ENCODE measurements at places on chromosomes 13 and 19.

DNA sequence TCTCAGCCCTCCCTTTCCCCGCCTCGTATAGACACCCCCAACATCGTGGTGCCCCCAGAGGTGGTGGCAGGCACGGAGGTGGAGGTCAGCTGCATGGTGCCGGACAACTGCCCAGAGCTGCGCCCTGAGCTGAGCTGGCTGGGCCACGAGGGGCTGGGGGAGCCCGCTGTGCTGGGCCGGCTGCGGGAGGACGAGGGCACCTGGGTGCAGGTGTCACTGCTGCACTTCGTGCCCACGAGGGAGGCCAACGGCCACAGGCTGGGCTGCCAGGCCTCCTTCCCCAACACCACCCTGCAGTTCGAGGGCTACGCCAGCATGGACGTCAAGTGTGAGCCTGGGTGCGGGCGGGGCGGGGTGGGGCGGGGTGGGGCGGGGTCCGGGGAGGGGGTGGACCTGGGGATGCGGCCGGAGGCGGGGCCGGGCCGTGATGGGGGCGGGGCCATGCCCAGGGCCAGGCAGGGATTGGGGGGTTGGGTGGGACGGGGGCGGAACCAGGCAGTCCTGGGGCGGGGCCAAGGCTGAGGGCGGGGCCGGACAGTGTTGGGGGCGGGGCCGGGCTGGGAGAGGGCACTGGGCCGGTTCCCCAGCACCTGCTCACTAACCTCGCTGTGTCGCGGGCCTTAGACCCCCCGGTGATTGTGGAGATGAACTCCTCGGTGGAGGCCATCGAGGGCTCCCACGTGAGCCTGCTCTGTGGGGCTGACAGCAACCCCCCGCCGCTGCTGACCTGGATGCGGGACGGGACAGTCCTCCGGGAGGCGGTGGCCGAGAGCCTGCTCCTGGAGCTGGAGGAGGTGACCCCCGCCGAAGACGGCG is 7.8 kb downstream of the MAG start:
- DNase-seq: no peak

GRCh38 chr19:16096280-16096855 is 15.3 kb upstream of the RAB8A start:
- DNase-seq: no peak

GRCh38 chr19:34732612-34733211 is 1.3 kb upstream of the ZNF181 start:
- DNase-seq: no peak

- DNase-seq: no peak
Observed at GRCh38 chr13:51258612-51259548, 36.7 kb downstream of the FAM124A start.

DNA sequence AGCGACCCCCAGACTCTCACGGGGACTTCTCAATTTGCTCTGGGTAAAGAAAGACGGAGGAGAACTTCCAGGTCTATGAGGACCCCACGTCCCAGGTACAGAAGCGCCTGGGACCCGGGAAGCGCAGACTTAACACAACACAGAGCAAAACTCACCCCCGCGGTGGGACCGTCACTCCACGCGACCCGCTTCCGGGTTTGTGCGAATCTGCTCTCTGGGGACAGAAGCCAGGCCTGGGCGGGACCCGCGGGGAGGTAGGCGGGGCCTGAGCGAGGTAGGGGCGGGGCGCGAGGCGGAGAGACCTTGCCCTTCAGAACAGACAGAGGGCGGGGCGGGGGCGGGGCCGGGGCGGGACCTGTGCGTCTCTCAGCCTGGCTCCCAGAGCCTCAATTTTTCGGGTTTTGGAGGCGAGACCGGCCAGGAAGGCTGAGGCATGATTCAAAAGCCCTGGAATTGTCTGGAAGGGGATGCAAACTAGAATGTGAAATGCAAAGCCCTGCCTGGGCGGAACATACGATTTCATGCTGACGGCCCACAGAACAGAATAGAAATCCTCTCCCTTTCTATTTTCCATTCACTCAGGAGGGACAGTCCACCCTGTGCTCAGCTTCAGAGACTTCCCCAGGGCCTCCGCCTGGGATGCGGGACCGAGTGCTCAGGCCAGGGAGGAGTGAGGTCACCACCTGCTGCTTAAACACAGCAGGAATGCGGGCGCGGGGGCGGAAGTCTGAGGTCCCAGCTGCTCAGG is 19.3 kb upstream of the ZNF888 start:
- peak; percentile 93 for DNase-seq

All from AG20443 (cell line).